AG20443 (cell line): ENCODE measurements at places on chromosomes 4 and X.

DNA sequence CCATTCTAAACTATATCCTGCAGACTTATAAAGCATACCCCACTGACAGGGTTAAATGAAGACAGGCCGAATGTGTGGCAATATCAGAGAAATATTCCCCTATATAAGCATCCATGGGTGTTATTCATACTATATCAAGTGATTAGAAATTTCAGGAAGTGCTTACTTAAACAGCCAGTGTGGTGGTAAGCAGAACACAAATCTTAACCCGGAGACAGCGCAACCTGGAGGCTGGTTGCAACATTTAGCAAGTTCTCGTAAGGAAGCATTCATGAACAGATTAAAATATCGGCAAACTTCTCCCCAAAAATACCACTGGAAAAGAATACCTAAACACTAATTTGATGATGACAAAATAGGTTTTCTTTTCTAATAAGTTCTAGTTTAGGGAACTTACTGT, 261.2 kb downstream of the CBLL2 start:
- DNase-seq, result no peak

DNA sequence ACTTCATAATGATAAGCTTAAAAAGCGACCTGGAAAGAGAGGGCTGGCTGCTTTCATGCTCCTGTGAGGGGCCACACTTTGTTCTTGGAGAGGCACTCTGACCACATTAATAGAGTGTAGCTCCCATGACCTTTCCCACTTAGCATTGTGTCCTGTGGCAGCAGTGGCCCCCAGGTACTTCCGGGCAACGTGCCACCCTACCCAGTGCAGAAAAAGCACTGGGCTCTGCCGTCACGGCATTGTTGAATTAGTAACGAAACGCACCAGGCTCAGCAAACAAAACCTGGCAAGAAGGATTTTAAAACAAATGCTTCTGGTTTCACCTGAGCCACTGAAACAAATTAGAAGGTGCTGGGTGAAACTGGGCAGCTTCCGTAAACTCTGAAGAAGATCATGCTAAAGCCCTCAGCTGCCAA, 5.4 kb upstream of the SORBS2 start:
- no peak for DNase-seq

DNA sequence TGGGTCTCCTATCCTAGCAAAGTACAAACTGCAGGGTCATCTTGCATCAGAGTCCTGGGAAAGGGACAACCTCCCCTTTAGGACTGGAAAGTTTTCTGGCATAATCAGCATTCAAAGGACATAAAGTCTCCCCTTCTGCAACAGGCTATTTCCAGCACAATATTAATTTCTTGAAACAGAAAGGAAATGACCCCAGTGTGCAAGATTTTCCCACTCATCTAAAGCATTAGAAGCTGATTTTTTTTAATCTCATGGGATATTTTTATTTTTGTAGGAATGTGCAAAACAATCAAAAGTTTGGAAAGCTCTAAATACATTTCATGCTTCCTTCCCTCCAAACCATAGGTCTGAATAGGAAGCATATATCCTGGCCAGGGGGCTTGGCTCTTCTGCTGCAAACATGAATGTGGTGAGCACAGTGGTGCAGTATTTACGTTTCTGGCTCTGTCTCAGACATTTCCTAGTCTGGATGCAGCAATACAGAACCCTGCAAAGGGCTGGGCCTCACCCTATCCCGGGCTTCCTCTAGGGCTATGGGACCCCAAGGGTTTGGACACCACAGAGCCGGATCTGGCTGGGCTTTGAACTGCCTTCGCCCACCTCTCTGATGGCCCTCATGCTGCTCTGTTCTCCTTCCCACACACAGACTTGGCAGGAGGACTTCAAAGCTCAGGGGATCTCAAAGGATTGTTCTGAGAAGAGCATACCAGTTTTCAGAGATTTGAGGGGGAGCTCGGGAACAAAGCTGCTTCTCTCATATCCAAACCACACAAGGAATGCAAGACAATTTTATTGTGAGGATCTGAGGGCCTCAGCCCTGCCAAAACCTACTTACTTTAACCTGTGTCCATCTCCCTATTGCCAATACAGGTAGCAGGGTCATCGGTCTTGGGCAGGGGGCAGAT, 64.9 kb downstream of the POLR2B start:
- peak; percentile 72 for DNase-seq

- no peak for DNase-seq
Measured at GRCh38 chrX:44906542-44906941, 33.6 kb downstream of the KDM6A start.

DNA sequence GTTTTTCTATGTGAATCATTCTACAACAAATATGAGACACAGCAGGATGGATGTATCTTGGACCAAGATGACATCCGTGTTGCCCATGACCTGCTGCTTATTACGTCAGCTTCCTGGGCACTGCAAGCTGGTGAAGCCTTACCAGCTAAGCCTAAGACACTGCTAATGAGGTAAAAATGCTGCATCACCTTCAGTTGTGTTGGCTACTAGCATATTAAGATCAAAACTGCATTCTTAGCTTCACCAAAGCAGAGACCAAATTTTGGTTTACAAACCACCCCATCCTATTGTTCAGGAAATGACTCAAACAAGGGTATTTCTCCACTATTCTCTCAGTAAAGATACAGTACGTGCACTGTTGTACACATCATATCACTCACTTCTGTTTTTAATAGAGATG, 50.3 kb downstream of the MAML3 start:
- DNase-seq, result peak; percentile 23

- DNase-seq, result peak; percentile 52
Measured at GRCh38 chr4:125849869-125850268, 535.1 kb downstream of the FAT4 start.

DNA sequence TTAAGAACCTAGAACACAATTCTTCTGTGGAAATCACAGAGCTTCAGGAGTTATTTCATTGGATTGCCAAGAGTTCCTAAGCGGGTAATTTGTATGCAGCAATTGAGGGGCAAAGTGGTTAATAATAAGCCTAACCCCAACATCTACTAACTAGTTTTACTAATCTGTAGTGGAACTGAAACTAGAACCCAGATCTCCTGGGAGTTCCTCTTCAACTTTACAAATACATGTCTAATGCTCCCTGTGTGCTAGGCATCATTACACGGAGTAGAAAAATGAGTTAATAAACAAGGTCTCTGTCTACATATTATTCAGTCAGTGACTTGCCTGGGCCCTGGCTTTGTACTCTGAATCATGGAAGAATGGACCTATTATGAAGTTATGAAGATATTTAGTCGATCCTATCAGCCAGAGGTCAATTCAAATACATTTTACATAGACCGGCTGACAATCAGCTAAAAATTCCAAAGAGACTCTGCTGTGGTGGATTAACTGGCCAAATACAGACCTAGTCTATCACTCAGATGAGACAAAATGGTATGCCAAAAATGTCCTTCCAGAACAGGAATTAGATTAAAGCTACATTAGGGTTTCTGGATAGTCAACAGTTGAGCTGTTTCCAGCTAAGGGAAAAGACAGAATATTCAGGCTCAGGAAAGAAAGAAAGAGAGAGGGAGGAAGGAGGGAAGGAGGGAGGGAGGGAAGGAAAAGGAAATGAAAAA, 326.0 kb downstream of the FBXW7 start:
- no peak for DNase-seq

DNA sequence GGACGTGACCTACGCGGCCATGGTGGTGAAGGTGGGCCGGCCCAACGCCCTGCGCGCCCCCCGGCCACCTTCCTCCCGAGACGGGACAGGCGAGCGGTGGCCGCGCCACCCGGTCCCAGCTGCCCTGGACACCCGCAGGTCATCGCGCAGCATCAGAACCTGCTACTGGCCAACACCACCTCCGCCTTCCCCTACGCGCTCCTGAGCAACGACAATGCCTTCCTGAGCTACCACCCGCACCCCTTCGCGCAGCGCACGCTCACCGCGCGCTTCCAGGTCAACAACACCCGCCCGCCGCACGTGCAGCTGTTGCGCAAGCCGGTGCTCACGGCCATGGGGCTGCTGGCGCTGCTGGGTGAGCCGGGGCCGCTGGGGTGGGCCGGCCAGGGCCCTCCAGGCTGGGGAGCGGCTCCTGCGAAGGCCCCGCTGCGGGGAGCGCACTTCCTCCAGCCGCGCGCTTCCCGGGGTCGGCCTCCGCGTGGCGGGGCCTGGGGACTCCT, 9.0 kb upstream of the SLC26A1 start:
- DNase-seq, result peak; percentile 38

- DNase-seq, result no peak
Measured at GRCh38 chr4:47334652-47335051, 128.8 kb downstream of the COMMD8 start.

GRCh38 chr4:181566490-181566889, 676.7 kb upstream of the TENM3 start:
- peak; percentile 59 for DNase-seq
